ENCODE measurements at places on chromosomes 7 and 10. TPM values are rescaled to one million over a fixed set of nuclear protein-coding genes. Genes with fewer than 3 reads are reported as not detected.

BCAP29 gene
- total RNA-seq, result 45.7 TPM

WNT8B gene
- total RNA-seq, result not detected

PVRIG gene
- not detected for total RNA-seq

ABLIM1 gene
- total RNA-seq, result 17.1 TPM

NRCAM gene
- total RNA-seq, result 22.6 TPM

SYCE1 gene
- 0.07 TPM for total RNA-seq

C10orf71 gene
- total RNA-seq, result not detected

SPAM1 gene
- not detected for total RNA-seq

All from smooth muscle cell of the pulmonary artery (primary cell).